ENCODE measurements at places on chromosomes 2 and 18.
A peak's percentile ranks its signal among the peaks of the same experiment; 100 is the strongest.

GRCh38 chr2:223782629-223783028, 54.8 kb downstream of the AP1S3 start:
- DNase-seq, result no peak

DNA sequence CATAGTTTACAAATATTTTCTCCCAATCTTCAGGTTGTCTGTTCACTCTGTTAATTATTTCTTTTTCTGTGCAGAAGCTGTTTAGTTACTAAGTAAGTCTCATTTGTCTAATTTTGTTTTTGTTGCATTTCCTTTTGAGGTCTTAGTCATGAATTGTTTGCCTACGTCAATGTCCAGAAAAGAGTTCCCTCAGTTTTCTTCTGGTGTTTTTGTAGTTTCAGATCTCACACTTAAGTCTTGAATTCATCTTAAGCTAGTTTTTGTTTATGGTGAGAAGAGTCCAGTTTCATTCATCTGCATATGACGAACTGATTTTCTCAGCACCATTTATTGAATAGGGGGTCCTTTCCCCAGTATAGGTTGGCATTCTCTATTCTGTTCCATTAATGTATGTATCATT, 1252.2 kb upstream of the TMEFF2 start:
- no peak for DNase-seq

DNA sequence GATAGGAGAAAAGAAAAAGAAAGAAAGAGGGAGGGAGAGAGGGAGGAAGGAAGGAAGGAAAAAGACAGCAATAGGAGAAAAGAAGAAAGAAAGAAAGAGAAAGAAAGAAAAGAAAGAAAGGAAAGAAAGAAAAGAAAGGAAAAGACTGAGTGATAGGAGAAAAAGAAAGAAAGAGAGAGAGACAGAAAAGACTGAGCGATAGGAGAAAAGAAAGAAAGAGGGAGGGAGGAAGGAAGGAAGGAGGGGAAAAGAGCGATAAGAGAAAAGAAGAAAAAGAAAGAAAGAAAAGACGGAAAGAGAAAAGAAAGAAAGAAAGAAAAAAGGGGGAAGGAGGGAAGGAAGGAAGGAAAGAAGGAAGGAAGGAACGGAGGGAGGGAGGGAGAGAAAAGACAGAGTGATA, 216.7 kb downstream of the DOK6 start:
- DNase-seq, result no peak

DNA sequence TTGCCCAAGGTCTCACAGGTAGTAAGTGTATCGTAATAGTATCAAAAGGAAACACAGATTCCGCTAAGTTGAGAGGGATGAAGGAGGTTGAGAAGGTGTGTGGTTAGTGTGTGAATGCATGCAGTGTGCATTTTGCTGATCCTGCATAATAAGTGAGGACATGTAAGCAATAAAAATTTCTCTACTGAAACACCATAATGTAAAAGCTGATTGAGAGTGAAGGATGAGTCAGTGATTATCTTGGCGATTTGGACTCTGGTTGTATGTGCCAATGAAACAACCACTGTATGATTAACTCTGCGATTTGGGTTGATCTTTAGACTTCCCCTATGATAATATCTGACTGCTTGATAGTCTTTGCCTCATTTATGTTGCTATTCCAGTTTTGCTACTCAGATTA, 16.7 kb upstream of the ADGRF3 start:
- peak; percentile 11 for DNase-seq

- no peak for DNase-seq
Observed at GRCh38 chr18:1751249-1751648, 820.1 kb downstream of the METTL4 start.

DNA sequence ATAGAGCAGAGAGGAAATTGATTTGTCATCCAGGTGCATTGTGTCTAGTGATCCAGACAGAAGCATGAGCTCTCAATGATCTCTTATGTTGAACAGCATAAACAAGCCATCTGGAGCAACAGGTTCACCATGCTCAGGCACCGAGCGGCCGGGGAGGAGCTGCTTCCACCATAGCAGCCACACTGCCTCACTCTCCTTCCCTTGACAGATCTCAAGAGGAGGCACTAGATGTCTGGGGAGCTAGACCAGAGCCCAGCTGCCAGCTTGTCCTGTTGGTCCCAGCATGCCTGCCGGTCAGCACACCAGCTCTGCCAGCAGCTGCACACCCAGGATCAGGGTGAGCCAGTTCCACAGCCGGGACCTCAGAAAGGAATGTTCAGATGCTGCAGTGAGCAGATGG, 17.5 kb upstream of the LONRF2 start:
- no peak for DNase-seq

DNA sequence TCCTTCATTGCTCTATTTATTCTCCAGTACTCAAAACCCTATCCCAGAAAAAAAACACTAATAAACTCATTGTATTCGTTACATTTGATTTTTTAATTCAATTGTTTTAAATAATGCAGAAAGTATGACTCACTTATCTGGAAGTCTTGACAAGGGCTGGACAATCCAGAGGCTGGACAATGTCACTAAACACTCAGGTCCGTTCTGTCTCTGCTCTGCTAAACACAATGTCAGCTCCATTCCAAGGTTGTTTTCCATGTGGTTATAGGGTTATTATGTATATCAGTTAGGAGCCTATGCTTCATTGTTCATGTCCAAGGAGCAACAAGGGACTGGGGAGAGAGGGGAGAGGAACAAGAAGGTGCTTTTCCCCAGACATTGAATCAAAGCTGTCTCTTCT, 125.5 kb downstream of the IRS1 start:
- DNase-seq, result peak; percentile 54

GRCh38 chr18:72114801-72115594, 429.1 kb downstream of the CBLN2 start:
- no peak for DNase-seq
